ENCODE measurements at places on chromosomes 7 and 10.

DNA sequence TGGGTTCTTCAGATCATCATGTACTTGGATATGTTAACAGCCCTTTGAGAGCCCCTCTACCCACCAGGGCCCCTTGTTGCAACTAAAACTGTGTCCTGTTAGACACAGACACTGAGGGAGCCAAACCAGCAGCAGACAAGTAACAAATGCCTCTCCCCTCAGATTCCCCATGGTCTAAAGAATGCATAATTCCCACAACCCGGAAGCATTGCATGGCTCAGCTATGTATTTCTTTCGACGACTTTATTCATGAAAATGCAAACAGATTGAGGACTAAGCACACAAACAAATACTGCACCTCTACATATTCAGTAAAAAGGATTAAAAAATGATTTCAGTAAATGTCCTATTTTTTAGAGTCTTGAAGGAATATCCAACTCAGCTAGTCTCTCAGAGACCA, 70.1 kb upstream of the HECW1 start:
- DNase-seq: no peak

DNA sequence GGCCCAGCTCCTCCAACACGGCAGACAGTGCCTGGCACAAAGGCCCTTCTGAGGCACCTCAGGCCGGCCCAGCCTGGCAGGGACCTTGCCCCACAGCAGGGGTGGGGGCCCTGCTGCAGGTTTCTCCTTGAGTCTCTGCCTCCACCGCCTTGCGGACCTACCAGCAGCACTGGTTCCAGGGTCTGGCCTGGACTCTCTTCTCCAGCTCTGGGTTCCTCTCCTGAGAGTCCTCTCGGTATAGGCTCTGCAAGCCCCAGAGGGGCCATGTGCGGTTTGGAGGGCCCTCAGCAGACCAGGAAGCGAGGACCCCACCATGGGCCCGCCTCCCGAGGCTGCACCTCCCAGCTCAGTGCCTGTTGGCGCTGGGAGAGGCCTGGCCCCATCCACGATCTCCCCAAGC, 38.1 kb upstream of the ADGRA1 start:
- DNase-seq: no peak

GRCh38 chr7:137885678-137886077, 38.9 kb upstream of the DGKI start:
- no peak for DNase-seq

GRCh38 chr10:49539320-49539885, 482 bp upstream of the ERCC6 start:
- peak; percentile 49 for DNase-seq

DNA sequence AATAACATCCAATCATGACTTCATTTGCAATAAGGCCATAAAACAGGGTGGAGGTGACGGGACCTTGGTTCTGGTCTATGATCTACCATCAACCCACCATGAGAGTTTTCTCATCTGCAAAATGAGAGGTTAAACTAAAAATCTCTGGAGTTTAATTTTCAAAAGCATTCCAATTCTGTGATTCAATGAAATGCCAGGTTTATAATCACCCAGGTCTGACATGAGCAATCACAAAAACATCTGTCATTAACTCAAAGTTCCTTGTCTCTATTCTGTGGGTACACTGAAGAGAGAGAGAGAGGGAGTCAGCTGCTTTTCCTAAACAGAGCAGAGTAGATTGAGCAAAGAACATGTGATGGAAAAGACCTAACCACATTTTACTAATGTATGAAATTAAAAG, 75.4 kb downstream of the NUDCD3 start:
- DNase-seq: no peak

- DNase-seq: no peak
Measured at GRCh38 chr7:122694697-122695096, 4.2 kb downstream of the RNF133 start.

- no peak for DNase-seq
Measured at GRCh38 chr7:6496842-6497636, 49.3 kb upstream of the DAGLB start.

DNA sequence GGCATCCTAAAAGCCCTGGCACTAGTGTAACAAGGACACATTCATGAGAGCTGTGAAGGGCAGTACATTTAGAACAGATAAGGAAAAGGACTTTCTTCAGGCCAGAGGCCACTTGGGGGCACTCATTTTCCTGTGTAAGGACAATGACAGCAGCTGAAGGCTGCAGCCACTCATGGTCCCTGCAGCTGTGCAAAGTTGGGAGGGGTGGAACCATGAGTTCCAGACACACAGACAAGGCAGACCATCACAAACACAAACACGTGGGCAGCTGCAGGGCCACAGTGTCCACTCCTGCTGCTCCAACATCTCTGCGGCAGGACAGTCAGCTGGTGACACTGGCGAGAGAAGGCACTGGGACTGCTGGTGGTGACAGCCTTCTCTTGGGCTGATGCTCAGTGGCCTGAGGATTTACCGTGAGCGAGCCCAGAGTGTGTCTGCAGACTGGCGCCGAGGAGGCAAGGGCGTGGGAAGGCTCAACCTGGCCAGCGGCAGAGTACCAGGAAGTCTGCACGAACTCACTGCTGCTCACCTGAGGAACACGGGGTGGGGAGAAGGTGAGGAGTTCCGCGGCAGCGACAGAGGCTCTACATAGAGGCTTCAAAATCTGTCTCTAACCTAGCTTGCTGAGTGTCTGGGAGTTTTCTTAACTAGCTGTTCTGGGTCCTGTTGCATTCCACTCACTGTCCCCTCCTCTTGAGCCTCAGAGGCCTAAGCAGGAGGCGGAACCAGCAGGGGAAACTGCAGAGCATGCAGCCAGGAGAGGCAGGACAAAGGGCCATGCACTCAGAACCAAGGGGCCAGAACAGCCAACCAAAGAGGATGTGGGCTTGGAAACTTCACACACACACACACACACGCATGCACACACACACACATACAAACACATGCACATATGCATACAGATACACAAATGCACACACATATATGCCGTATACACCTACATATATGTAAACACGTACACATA, 76.5 kb upstream of the DDC start:
- DNase-seq: no peak

DNA sequence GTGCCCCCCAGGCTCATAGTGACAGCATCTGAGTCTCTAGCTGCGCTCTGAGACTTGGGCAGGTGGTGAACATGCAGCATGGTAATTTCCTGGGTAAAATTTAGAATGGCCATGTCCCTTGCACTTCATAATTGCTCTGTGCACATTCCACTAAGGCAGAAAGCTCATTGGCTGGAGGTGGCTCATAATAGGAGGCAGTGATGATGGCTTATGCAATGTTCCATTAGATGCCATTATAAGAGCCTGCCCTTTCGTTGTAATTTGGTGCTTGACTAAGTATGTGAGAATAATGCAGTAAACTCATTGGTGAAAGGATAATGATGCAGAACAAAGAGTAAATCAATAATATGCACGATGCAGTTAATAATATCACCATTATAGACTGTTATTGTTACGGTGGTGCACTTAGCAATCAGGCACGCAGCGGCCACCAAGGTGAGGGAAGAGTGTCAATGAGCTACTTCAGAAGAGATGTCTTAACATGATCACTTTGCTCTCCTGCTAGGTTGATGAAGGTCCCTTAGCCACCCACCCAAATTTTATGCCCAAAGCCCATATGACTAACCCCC, 545.9 kb downstream of the KCNMA1 start:
- DNase-seq: no peak

GRCh38 chr10:120810298-120810697, 40.9 kb upstream of the WDR11 start:
- no peak for DNase-seq

- DNase-seq: peak; percentile 65
Measured at GRCh38 chr7:139016931-139017511, 18.8 kb downstream of the ZC3HAV1L start.

DNA sequence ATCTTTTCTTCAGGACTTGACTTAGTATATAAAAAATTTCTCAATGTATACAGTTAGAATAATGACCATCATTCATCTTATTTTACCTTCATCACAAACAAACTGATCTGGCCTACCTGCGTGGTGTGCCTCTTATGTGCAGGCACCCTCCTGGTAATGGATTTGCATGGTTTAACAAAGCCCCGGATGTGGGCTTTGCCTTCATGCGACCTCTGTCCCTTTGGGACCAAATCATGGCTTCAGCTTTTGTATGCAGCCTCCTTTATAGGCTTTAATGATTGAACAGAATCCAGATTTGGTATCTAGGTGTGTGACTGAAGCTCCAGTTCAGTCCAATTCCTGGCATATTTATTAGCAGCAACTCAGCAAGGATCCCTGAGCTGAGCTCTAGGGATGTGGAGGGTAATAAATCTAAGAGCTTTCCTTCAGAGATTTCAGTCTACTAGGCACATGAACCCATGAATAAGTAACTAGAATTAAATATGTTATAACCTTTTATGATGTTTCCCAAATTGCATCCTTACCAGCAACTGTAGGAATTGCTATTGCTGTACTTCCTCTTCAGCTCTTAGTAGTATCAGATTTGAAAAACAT, 256.9 kb downstream of the ABCA13 start:
- DNase-seq: no peak

- no peak for DNase-seq
Measured at GRCh38 chr10:85648279-85648754, 718.3 kb downstream of the GRID1 start.

- no peak for DNase-seq
Measured at GRCh38 chr10:65559369-65559768, 1366.5 kb upstream of the LRRTM3 start.

DNA sequence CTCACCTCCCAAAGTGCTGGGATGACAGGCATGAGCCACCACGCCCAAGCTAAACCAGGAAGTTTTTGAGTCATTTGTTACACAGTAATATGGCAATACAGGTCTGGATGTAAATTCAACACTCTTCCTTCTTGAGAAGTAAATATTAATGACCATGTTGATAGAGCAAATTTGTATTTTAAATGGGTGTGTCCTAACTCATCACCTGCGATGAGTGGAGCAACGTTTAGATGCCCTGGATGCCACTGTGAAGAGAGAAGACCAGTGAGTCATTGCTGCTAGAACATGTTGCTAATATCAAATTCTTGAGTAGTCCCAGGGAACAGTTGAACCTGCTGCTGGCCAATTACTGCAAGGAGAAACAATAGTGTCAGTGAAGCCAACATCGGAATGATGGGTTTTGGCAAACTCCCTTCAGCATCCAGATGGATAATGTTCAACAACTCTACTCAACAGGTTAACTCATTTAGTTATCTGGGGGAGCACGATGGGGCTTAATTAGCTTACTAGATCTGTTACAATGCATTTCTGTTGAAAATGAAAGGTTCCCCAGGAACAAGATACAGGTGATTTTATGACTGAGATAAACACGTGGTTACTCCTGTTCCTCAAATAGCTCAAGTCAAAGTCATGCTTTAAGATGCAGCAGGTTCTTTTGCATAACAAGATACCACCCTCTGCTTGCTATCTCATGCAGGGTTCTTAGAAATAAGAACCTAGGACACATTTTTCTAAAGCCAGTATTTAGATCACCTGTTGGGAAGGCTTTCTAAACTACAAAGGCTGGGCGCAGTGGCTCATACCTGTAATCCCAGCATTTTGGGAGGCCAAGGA, 146.8 kb downstream of the CALN1 start:
- no peak for DNase-seq

DNA sequence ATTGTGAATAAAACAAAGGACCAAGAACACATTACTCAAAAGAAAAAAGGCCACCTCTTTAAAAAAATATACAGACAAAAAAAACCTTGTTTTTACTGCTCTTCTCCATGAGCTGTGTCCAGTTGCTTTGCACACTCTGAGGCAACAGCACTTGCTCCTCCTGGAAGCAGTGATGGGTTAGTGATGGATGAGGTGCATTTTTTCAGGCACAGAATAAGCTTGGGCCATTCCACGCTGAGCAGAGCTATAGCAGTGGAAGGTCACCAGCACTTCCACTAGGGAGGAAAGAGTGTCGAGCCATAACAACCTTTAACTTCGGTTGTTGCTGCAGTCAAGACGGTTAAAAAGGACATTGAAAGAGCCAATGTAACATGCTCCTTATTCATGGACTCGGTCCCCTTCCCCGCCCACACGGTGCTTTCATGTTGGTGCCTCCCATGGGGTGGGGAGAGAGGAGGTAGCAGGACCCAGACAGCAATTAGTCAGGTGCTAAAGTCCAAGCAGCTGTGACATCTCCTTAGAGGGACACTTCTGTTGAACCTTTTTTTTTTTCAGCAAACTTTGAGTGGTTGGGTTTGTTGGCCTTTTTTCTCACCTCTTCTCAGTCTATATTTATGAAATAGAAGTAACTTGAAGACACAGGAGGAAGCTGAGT, 136.5 kb upstream of the ADARB2 start:
- DNase-seq: no peak

GRCh38 chr7:103887853-103888602, 101.4 kb downstream of the RELN start:
- DNase-seq: no peak

DNA sequence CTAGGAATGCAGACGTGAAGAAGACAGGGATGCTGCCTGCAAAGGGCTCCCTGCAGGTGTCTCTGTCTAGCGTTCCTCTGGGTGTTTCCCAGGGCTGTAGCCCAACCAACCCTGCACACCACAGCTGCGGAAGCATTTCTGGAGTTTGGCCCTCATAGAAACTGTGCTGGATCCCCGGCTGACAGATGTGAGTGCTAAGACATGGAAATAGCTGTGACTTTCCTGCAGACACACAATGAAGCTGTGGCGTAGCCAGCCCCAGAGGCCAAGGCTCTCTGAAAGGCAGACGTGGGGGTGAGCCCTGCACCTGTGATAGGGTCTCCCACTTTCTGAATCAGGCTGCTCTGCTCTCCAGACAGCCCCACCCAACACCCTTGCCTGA, 44.8 kb downstream of the ADCYAP1R1 start:
- peak; percentile 14 for DNase-seq

DNA sequence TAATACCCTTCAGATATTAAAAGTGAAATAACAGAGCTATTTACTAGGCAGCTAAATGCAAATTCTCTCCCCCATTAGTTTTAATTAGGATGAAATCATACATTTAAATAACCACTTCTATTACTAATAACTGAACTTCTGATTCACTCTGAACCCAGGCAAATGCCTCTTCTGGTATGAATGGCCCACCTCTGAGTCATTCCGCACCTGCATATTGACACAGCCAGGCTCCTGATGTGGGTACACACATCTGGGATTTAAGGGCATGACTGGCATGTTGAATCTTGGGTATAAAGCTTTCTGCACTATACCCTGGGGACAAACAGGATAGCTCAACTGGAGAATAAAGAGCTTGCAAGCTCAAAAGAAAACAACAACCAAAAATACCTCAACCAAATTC, 140.9 kb downstream of the AUTS2 start:
- no peak for DNase-seq

GRCh38 chr7:45590679-45591057, 16.5 kb downstream of the ADCY1 start:
- no peak for DNase-seq

Data from left lobe of liver (tissue), 2 donors.